ENCODE measurements at places on chromosomes 5 and 9.

DNA sequence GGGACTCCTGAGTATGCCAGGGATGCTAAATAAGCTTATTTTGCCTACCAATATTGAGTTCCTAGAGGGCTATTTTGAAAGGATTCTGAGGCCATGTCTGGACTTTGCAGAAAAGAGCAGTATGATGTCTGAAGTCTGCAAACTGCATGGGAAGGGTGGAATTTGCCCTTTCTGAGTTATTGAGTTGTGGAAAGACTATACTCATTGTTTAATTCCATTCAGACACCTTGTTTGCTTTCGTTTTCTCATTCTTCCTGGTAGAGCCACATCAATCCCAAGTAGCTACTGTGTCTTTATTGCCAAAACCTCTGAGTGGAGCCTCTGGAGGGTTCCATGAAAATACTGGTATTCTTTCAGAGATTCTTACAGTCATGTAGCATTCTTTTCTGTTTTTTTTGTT, 50.9 kb upstream of the PPP1R2B start:
- DNase-seq, result no peak

- DNase-seq, result no peak
Observed at GRCh38 chr5:141608557-141608956, 10.2 kb downstream of the DIAPH1 start.

GRCh38 chr5:100409660-100410151, 125.5 kb upstream of the FAM174A start:
- DNase-seq, result no peak

DNA sequence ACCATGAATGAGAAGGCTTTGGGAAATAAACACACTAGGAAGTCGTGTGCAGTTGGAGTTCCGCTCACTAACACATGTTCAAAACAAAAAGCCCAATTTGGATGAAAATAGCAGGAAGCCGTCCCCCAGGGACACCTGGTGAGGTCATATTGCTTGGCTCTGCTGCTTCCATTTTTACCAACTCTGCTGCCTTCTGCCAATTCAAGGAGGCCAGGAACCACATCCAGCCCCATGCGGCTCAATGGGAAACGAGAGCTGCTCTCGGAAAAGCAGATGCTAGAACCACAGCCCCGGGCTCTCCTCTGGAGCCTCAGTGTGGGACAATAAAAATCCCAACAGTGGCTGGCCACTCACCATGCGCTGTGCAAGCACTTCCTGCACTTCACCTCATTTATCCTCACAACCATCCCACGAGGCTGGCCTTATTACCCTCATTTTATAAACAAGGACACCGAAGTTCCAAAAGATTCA, 13.4 kb downstream of the ADAM19 start:
- DNase-seq, result no peak

- DNase-seq, result no peak
Observed at GRCh38 chr9:126000731-126001580, 253.8 kb downstream of the PBX3 start.

GRCh38 chr5:140398379-140398811, 3.2 kb upstream of the ANKHD1 start:
- DNase-seq, result no peak

DNA sequence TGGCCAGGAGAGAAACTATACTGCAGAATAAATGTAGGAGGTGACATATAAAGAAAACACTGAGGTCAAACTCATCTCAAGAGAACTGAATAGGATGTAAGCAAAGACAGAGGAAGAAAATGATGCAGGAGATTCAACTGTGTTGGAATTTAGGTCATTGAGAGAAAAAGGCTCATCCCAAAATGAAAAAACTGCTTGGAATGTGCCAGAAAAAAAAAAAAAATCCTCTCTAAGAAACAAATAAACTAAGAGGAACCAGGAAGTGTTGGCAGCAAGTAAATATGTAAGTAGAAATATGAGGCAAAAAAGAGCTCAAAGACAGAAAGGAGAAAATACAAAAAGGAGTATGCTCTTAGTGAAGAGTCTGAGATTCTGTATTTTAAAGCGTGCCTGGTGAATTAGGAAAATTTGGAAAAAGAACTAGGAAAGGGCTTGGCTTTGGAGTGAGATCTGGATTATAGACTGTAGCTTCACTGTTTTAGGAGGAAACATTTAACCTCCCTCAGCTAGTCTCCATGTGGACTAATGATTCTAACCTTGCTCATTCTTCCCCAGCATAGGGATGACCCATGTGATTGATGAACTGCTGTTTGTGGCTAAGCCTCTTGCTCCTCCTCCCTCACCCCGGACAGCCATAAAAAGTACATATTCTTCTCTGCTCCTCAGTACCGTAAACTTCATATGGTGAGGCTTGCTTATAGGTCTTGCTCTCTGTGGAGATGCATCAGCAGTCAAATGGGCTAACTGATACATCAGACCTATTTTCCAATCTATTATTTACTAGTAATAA, 185.6 kb upstream of the POU5F2 start:
- DNase-seq, result no peak

- no peak for DNase-seq
Observed at GRCh38 chr9:13570068-13570974, 290.8 kb upstream of the MPDZ start.

DNA sequence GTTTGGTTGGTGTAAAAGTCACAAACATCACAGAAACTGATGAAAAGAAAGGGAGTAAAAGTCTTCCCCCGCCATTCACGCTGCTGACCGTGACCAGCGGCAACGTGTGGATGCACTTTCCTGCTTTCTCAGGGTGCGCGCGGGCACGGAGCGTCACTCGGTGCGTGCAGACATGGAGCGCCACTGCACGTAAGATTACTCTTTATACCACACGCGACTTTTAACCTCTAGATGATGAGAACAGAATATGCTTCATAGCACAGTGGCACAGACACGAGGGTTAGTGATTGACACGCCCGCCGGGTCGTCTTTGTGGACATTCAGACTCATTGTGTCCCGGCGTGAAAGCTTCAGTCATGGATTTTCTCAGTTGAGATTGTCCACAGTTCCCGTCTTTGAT, 15.7 kb downstream of the CEP72 start:
- DNase-seq, result no peak

Data from stimulated activated CD8-positive, alpha-beta memory T cell treated with anti-CD3 and anti-CD28 coated beads, Interleukin-15, amount 100 ng/mL, for 48 hours (primary cell).